ENCODE measurements at places on chromosomes 1 and 21.
A peak's percentile ranks its signal among the peaks of the same experiment; 100 is the strongest.

DNA sequence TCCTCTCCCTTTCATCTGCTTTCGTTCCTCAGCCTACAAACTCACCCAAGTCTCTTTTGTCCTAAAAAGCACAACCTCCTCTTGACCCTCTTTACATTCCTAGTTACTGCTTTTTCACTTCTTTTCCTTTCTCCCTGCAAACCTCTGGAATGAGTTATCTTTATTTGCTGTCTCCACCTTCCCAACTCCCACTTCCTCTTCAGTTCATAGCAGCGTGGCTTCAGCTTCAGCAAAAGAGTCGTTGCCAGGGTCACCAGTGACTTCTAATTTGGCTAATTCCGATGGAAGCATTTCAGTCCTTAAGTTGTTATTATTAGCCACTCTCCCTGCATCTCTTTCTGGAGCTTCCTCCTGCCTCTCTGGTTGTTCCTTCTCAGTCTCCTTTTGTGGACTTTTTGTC is 6.2 kb upstream of the TMEM54 start:
- peak; percentile 50 for DNase-seq

DNA sequence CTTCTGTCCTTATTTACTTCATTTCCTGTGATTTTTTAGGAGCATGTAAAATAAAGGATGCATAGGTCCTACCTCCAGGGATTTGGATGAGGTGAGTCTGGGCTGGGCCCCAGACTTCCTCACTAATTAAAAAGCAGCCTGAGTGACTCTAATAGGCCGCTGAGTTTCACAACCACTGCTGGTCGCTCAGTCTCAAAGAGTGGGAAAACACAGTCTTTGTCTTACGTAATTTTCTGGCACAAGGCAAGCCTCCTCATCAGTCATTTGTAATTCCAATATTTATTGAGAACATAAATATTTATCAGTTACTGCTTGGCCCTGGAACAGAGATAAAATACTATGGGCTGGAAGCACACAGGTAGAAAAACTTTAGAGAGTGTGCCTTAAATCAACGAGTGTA is 195.4 kb upstream of the RUNX1 start:
- DNase-seq = no peak

DNA sequence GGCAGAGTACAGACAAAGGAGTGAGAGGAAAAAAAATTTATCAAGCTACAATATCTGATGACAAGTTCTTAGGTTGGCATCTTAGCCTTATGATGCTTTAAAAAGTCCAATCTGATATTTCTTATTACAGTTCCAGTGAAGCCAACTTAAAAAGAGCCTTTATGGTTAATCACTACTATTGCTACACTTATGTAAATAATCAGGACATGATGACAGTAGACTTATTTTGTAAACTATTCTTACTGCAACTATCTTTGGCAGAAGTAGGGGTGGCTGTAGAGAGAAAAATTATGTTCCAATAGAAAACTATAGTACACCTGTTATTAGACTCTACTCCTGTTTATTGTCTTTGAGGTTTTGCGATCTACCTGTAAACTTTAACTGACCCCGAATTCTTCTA is 25.8 kb upstream of the NUF2 start:
- no peak for DNase-seq

DNA sequence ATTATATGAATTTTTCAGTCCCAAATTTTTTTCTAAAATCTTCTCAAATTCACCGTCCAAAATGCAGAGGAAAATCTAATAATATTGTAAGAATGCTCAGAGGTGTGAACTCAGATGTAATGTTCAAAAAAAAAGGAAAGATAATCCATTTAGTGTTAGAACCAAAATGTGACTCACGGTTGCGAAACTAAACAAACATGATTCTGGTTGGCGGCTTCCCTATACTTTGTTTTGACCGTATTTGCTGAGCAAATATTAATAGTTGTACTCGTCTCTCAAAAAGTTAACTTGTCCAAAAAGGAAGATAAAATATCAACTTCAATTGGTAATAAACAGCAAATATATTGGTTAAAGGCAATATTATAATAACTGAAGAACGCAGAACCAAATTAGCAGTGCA is 34.4 kb downstream of the ZSWIM5 start:
- no peak for DNase-seq

DNA sequence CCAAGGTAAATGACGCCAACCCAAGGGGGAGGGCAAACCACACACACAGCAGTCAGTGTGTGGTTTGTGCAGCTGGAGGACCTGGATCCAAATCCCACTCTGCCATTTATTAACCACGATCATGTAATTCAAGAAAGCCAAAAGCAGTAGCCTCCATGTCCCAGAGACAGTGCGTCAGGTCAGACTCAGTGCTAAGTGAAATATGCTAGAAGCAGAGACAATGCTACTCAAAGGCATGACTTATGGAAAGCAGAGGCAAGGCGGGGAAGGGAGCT is 13.6 kb downstream of the TTC39A start:
- no peak for DNase-seq

- no peak for DNase-seq
Measured at GRCh38 chr21:42214921-42215320, 4.0 kb upstream of the ABCG1 start.

DNA sequence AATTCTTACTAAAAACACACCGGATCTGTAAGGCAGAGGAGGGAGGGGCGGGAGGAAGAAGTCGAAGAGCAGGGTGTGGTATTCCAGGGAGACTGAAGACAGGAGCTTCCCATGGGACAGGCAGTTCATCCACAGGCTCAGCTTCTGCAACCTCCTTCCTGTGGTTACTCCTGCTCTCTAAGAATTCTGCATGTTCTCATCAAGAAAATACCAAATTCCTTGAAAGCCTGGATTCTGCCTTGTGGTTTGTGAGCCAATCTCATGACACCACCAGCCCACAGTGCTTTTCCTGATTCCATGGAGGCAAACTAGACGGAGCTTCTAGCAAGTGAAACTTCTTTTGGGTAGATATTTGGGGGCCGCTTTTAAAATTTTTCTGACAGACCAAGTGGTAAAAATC is 1.1 kb upstream of the ST6GALNAC3 start:
- peak; percentile 57 for DNase-seq

- peak; percentile 95 for DNase-seq
Measured at GRCh38 chr1:85607126-85607920, 26.8 kb downstream of the CCN1 start.

GRCh38 chr21:25370311-25370744 is 237.0 kb downstream of the MRPL39 start:
- peak; percentile 92 for DNase-seq

DNA sequence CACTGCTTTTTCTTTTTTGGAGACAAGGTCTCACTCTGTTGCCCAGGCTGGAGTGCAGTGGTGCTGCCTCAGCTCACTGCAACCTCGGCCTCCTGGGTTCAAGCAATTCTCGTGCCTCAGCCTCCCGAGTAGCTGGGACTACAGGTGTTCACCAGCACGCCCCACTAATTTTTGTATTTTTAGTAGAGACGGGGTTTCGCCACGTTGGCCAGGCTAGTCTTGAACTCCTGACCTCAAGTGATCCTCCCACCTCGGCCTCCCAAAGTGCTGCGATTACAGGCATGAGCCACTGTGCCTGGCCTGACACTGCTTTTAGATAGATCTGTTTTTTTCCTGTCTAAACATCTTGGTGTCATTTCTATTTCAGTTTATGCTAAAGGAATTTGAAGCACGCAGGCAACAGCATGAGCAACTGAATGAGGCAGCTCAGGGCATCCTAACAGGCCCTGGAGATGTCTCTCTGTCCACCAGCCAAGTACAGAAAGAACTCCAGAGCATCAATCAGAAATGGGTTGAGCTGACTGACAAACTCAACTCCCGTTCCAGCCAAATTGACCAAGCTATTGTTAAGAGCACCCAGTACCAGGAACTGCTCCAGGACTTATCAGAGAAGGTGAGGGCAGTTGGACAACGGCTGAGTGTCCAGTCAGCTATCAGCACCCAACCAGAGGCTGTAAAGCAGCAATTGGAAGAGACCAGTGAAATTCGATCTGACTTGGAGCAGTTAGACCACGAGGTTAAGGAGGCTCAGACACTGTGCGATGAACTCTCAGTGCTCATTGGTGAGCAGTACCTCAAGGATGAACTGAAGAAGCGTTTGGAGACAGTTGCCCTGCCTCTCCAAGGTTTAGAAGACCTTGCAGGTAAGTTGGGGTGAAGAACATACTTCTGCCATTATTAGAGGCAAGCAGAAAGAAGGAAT is 106.1 kb upstream of the BMP8A start:
- no peak for DNase-seq

- DNase-seq = no peak
Measured at GRCh38 chr1:145947551-145947950, 10.3 kb downstream of the LIX1L start.

DNA sequence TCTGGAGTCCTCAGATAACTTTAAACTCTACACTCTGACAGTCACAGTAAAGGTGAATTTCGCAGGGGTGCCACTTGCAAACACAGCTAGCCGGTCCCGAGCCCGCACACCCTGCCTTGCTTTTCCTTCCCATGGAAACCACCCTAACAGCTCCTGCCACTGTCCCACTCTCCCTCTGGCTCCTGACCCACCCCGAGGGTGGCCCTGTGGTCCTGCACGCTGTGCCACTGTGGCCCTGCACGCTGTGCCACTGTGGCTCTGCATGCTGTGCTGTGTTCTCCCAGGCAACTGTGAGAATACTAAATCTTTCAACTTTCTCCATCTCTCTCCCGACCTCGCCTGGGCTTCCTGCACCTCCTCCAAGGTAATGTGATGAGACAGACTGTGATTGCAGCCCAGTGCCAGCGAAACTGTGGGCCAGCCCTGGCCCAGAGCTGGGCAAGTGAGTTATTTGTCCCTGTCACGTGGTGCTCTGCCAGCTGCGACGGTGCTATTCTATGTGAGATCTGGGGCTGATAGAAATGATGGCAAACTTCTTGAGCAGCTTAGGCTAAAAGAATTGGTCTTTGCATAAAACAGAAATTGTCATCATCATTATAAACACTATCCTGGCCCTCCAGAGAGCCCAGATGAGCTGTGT is 63.4 kb upstream of the TARBP1 start:
- DNase-seq = no peak

GRCh38 chr1:11888206-11888876 is 29.6 kb upstream of the NPPB start:
- no peak for DNase-seq

DNA sequence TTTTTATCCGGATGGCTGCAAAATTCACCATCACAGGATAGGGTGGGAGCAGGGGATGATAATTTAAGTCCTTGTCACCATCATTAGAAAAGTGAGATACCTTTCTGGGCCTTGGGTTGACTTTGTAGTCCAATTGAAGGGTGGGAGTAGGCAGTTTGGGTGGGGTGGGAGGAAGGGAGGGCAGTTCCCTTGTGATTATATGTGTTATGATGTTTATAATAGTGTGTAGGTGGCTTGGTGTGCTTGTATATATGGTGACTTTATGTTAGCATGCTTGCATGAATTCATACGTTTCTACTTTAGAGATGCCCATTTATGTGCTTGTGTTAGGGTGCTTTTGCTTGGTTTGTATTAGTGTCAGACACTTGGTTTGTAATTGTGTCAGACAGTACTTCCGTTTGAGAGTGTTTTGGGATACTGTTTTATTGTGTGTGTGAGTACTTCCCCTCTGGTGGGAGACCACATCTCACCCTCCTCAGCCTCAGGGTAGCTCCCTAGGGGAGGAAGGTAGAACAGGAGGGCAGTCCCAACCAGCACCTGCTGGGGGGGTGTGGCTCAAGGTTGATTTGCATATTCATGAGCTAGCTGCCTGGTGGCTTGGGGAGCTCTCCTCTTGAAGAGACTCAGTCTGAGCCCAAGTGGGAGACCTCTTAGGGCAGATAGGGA is 6.3 kb upstream of the POU3F1 start:
- DNase-seq = no peak

- DNase-seq = no peak
Measured at GRCh38 chr1:167175901-167176300, 44.8 kb upstream of the POU2F1 start.

All from AG08395 (cell line).